ENCODE measurements at places on chromosomes 16 and 17.
A peak's percentile ranks its signal among the peaks of the same experiment; 100 is the strongest.

DNA sequence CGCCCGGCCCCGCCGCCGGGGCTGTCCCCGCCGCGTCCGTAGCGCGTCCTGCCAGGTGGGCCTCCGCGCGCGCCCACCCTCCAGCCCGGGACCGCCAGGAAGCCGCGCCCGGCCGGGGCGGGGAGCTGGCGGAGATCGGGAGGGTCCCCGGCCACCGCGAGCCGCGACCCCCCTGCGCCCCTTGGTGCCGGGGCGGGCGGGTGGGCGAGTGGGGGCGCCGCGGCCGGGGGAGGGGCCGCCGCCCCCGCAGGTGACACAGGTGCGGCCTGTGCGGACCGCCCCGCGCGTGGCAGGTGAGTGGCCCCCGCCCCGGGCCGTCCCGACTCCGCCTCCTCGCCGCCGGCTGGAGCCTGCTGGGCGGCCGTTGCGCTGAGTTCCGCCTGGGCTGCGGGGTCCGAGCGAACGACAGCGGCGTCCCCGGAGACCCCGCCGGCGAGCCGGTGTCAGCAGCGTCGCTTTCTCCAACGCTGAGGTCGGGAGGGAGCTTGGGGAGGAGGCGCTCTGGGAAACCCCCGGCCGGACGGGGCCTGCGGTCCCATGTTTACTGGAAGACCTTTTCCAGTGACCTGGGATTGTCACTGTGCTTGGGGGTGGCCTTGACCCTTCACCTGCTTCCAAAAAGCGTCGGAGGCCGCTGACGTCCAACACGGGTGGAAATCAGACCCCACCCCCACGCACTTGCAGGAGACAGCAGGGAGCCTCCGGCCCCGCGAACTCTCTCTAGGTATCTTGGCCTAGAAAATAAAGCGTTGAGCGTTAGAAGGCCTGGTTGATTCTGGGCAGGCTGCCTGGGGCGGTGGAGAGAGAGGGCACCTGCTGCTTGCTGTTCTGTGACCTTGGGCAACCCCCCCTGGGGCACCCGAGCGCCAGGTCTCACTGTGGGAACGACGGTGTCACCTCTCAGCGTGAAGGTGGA is 542 bp downstream of the KLHL36 start:
- DNase-seq, result no peak

- no peak for DNase-seq
These were observed 17.8 kb upstream of the OSGIN1 start for GRCh38 chr16:83935005-83935857.

DNA sequence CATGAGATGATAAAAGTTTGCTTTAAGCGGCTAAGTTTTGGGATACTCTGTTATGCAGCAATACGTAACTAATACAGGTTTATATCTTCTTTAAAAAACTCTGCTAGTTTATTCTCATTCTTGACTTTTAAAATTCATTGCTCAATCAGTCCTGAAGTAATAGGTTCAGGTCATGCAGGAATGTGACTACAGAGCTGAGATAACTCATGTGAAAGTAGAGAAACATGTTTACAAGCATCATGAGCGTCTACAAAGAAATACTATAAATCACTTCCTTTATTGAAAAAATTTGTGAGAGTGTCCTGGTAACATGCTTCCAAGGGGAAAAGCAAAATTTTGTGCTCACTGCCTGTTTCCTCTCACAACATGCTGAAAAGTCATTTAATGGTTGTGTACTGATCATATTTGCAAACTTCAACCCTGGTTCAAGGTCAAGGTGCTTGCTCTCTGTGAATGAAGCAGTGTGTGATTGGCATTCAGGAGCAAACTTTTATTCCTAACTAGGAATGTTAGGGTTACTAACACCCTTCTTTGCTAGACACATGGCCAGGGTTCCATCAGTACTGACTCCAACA is 12.5 kb upstream of the TMIGD1 start:
- DNase-seq, result no peak

- DNase-seq, result no peak
These were observed 1.1 kb downstream of the UNC13D start for GRCh38 chr17:75842963-75843576.

DNA sequence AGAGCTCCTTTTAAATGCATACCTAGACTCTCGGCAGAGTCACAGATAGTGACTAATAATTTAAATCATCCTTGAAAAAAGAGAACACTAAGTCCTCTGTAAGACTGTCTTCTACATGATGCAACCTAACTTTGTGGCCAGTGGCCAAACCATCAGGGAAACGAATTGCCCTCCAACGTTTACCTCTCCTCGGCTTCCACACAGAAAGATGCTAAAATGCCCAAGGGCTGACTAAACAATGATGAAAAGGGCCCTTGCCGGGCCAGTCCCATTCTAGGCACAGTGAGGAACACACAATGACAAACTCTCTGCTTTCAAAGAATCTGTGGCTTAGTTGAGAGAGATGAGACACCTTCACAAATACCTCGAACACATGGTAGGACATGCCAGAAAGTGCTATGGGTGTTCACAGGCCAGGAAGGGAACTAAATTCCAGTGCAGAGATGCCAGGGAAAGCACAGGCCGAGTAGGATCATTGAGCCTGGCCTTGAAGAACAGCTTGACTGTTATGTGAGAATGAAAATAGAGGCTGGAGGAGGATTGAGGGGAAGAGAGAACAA is 35.3 kb upstream of the PITPNM3 start:
- no peak for DNase-seq

DNA sequence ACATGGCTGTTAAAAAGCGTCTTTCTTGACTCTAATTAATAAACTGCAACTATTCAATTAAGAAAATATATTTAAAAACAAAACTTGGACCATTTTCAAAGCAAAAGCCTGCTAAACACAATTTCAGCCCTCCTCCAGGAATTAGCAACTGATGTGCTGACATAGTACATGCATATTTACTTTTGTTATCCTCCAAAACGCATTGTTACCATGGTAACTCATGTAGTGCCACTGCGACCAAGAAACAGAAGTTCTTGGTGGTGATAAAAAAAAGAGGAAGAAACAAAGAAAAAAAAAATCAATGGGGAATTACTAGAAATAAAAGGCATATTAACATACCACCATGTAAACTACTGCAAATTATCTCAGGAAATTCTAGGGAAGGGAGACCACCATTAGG is 793.4 kb upstream of the CDH8 start:
- DNase-seq, result no peak

DNA sequence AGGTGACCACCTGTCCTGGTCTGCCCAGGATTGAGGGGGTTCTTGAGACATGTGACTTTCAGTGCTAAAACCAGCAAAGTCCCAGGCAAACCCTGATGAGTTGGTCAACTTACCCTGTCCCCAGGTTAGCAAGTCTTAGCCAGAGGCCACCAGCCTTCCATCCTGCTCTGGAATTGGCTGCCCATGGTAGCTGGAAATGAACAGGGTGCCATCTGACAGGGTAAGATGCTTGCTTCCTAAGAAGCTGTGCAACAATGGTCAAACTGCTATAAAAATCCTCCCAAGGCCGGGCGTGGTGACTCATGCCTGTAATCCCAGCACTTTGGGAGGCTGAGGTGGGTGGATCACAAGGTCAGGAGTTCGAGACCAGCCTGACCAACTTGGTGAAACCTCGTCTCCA is 22.8 kb upstream of the MTMR4 start:
- no peak for DNase-seq

- no peak for DNase-seq
These were observed 11.7 kb downstream of the TMEM100 start for GRCh38 chr17:55710829-55711496.

GRCh38 chr17:6075050-6075449 is 4.9 kb downstream of the WSCD1 start:
- no peak for DNase-seq

GRCh38 chr17:45441526-45442310 is 9.0 kb upstream of the ARHGAP27 start:
- DNase-seq, result peak; percentile 11

DNA sequence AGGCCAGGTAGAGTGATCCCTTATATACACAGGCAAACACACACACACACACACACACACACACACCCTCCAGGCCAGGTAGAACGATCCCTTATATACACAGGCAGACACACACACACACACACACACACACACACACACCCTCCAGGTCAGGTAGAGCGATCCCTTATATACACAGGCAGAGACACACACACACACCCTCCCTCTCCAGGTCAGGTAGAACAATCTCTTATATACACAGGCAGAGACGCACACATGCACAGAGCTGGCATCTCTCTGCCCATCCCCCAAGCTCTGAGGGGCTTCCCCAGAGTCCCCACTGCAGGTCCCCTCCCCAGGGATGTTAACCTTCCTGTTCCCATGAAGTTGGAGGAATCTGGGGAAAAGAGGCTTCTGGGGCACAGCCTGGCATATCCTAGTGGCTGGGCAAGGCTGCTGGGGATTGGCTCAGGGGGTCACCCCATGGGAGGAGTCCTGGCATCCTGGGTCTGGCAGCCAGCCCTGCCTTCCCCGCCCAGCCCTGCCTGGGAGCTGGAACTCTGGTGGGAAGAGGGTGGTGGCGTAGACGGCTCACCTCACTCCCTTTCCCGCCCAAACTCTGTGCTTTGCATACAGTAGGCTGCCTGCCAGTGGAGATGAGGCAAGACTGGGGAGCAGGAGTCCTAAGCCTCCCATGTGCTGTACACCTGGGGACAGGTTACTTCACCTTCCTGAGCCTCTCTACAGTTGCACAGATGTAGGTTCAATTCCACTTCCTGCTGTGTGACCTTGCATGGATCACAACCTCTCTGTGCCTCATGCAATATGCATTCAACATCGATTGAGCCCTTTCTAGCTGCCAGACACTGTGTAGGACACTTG is 41.8 kb downstream of the TEKT5 start:
- DNase-seq, result no peak

- no peak for DNase-seq
These were observed 329 bp upstream of the NLE1 start for GRCh38 chr17:35142467-35142796.

DNA sequence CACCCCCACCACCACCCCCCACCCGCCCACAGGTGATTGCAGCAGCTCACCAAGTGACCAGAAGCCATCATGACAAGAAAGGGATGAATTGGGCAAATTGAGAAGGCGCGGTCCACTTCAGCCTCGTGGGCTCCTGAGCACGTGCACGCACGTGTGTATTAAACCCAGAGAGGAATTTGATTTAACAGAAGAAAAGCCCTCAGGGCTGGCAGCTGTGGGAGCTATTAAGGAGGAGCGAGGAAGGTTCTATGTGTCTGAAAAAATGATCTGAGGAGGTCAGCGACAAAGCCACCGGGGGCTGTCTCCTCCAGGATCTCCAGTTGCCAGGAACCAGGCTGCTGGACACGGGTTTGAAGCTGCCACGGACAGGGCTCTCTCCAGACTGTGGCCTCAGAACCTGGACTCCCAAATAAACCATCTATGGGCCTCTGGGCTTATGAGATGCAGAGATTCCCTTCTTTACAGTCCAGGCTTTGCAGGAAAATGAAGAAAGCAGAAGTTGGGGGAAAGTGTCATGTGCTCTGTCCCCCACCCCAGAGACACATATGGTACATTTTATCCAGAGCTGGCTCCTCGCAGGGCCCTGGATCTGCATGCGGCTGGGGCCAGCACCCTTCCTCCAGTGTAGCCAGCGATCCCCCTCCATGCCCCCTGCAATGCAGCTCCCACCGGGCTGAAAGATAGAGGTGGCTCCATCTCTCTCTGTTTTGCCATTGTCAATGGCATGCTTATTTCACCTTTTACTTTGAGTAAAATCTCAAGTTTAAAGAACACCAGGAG is 219.7 kb upstream of the RPL38 start:
- DNase-seq, result no peak

DNA sequence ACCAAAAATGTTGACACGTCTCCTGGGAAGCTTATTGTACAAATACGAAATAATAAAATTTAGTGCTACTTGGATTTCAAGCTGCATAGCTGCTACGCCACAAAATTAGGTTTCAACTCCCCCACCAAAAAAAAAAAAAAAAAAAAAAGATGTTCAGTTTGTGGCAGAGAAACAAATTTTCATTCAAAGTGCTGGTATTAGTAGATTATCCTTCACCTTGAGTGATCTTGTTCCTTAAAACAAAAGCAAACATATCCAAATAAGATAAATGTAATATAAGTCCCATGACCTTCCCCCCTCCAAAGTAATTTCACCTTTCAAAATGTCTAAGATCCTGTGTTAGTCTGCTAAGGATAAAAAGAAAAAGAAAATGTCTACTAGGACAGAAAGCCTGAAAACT is 2.2 kb downstream of the TOB1 start:
- no peak for DNase-seq

DNA sequence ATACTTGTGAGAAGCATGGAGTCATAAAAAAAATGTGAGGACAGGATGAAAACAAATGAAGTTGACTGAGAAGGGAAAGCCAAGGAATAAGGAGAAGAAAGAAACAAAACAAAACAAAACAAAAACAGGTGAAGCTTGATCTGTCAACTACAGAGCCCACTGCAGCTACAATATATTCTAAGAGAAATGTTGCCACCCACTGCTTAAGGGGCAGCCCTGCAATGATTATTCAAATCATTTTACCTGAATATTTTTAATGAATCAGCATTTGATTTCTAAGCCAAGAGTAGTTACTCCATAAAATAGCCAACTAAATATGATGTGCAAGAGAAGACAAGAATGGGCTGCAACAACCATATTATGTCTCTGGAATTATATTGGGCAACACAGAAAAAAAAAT is 252.0 kb upstream of the KIF2B start:
- no peak for DNase-seq

All from dorsolateral prefrontal cortex (tissue), 122 donors.